ENCODE measurements at places on chromosomes 13 and 19.

DNA sequence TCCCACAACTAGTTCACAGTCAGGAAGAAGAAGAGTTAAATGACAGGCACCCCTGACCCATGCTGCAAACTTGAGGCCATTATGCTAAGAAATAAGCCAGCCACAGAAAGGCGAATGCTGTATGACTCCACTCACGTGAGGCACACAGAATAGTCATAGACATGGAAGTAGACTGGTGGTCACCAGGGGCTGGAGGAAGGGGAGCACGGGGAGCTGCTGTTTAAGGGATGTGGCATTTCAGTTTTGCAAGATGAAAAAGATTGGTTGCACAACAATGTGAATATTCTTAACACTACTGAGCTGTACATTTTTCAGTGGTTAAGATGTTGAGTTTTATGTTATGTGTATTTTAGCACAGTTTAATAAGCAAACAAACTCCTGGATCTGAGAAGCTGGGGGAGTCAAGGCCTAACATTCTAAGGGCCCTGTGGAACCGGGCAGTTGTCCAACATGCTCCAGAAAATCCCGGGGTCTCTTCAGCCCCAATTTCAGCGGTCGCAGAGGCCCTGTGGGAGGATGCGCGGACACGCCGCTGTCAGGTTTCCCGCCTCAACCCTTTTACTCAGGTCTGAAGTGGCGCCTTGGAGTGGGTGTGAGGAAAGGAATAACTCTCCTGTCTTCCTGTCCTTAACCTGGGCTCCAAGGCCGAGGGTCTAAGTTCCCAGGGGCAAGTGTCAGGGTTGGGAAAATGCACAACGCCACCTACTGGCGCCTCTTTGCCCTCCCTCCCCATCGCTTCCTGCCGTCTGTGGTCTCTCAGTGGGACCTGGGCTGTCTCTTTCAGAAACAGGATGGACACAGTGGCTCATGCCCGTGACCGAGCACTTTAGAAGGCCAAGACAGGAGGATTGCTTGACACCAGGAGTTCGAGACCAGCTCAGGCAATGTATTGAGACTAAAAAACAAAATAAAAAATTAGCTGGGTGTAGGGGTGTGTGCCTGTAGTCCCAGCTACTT lies 4.4 kb upstream of the TMEM272 start:
- no peak for DNase-seq

DNA sequence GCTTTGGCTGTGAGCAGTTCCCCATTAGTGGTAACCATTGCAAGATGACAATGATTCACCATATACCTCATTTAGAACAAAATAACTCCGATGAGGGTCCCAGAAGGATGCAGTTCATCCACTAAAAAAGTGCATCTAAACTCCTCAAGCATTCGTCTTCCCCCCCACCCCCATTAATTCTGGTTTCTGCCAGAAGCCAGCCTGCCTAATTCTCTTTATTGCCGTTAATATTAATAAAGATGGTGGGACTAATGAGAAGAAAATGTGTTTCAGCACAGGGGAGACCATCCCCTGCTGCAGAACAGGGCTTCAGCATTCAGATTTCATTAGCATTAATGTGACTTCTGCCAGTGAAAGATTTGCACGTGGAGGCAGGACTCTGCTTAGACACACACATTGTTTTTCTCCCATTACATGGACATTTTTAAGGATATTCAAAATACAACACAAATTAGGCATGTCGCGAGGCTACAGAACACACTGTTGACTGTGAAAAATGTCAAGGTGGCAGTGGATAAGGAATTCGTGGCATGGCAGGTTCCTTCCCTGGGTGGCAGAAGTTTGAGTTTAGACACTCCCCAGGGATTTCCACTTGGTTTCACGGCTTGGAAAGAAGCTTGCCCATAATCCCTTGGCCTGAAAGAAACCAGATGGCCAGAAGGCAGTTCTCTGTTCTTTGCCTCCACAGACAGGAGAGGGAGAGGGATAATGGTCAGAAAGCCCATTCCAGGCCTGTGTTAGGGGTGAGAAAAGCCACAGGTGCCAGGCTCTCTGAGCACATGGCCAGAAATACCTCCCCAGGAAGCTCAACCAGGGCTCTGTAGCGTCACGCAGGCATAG lies 236.5 kb downstream of the FOXO1 start:
- DNase-seq = no peak

GRCh38 chr13:30140973-30141372 lies 166.4 kb downstream of the KATNAL1 start:
- DNase-seq = no peak

DNA sequence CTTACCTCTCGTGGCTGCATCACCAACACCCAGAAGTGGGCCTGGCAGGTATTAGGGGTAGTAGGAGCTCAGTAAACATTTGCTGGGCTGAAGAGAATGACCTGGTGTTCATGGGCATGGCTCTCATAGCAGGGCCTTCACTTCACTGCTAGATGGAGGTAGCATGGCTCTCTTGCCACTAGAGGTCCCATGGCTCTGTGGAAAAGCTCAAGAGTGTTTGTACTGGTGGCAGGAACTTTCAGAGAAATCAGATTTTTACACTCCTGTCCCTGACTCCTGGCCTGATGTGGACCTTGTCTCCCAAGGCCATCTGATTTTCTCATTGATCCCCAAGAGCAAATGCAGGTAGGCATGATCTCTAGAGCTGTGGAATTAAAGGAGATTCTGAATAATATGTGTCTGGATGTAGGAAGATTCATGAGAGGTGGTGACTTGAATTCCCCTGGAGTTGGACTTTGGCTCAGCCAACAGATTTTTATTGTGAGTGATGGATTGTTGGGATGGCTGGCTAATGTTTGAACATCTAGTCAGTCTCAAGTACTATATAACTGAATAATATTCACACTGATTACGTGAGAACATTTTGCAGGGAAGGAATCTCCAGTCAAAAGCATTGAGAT lies 5.7 kb downstream of the ZNF574 start:
- DNase-seq = no peak

- DNase-seq = no peak
Measured at GRCh38 chr13:47798906-47799305, 202.2 kb downstream of the SUCLA2 start.

DNA sequence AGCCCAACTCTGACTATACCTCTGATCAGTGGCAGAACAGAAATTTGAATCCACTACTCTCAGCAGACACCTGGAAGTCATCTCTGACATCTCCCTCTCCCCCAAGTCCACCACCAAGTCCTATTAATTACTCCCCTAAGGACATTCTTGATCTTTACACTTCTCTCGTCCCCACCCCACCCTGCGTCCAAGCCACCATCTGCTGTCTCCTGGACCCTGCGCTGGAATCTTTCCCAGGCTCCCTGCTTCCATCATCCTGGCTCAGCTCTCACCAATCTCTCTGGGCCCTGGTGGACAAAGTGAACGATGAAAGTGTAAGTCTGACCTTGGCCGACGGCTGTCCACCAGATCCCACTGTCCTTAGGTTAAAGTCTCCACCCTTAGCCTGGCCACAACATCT lies 145.6 kb upstream of the GJB6 start:
- no peak for DNase-seq

GRCh38 chr19:5805462-5806132 lies 730 bp downstream of the NRTN start:
- DNase-seq = no peak

All from omental fat pad (tissue), 4 donors.